ENCODE measurements at places on chromosomes 3 and 15. TPM values are rescaled to one million over a fixed set of nuclear protein-coding genes. Genes with fewer than 3 reads are reported as not detected.

GRCh38 chr15:62510791-62511190 is 345.7 kb upstream of the C2CD4B start:
- H3K4me1 ChIP-seq, result no peaks in the 10 kb centered on the region
- H3K27ac ChIP-seq, result no peak overlapping the region
- H3K4me3 ChIP-seq, result no peak overlapping the region
- DNase-seq, result no peak
- H3K36me3 ChIP-seq, result no peaks in the 10 kb centered on the region

GRCh38 chr15:75138016-75138999 is 63.4 kb upstream of the C15orf39 start:
- H3K36me3 ChIP-seq, result no peaks in the 10 kb centered on the region
- DNase-seq, result no peak
- no peak overlapping the region for H3K27ac ChIP-seq

GRCh38 chr3:108110934-108111333 is 20.1 kb upstream of the CD47 start:
- H3K27ac ChIP-seq, result no peak overlapping the region
- no peaks in the 10 kb centered on the region for H3K4me1 ChIP-seq
- H3K36me3 ChIP-seq, result no peaks in the 10 kb centered on the region
- no peaks in the 10 kb centered on the region for H3K27me3 ChIP-seq
- DNase-seq, result no peak

- no peak overlapping the region for H3K27ac ChIP-seq
- peaks cover 8% of the 10 kb centered on the region for H3K27me3 ChIP-seq
- no peaks in the 10 kb centered on the region for H3K36me3 ChIP-seq
- H3K4me1 ChIP-seq, result peaks cover 34% of the 10 kb centered on the region
Measured at GRCh38 chr15:40932649-40933516, 3.7 kb downstream of the DLL4 start.

DNA sequence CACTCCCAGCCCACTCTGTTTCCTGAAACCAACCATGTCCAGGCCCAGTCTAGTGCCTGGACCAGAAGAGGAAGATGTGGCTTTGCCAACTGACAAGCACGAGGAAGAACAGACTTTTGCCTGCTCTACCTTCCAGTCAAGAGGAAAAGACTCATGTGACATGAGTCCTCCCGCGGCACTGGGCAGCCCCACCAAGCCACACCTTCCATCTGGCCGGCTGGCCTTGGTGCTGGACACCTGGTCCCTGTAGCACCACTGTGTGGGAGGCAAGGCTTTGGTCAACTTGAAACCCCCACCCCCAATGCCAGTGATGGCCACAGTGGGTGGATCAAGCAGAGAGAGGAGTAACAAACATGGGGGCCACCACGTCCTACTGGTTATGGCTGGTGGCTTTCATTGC is 12.5 kb downstream of the CHDH start:
- no peak overlapping the region for H3K27ac ChIP-seq
- H3K4me3 ChIP-seq, result no peak overlapping the region
- H3K4me1 ChIP-seq, result peaks cover 6% of the 10 kb centered on the region
- H3K27me3 ChIP-seq, result no peaks in the 10 kb centered on the region
- no peak for DNase-seq

GRCh38 chr3:80244390-80244789 is 476.6 kb upstream of the ROBO1 start:
- no peak overlapping the region for H3K4me3 ChIP-seq
- no peaks in the 10 kb centered on the region for H3K4me1 ChIP-seq
- H3K27ac ChIP-seq, result no peak overlapping the region
- H3K27me3 ChIP-seq, result no peaks in the 10 kb centered on the region
- DNase-seq, result no peak

GRCh38 chr3:46272028-46272451 is 29.8 kb downstream of the CCR3 start:
- H3K4me3 ChIP-seq, result no peak overlapping the region
- DNase-seq, result no peak
- H3K27me3 ChIP-seq, result no peaks in the 10 kb centered on the region
- H3K27ac ChIP-seq, result no peak overlapping the region
- no peaks in the 10 kb centered on the region for H3K36me3 ChIP-seq

DNA sequence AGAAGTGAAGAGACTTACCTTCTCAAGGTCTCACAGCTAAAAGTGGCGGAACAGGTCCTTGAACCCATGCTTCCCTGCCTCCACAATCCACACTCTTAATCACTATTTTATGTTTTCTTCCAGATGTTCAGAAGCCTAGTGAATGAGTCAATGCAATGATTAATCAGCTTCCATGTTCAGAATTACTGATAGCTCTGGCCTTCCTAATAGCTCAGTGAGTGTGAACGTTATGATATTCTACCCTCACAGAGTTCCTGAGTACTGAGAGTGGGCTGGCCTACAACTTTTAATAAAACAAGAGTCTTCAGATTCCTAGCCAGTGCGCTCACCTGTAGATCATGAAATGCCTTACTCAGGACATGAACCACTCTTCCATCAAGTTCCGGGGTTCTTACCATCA is 443.0 kb upstream of the ADAMTS9 start:
- H3K4me3 ChIP-seq, result no peak overlapping the region
- DNase-seq, result no peak
- no peaks in the 10 kb centered on the region for H3K4me1 ChIP-seq
- no peaks in the 10 kb centered on the region for H3K27me3 ChIP-seq
- H3K27ac ChIP-seq, result no peak overlapping the region

DNA sequence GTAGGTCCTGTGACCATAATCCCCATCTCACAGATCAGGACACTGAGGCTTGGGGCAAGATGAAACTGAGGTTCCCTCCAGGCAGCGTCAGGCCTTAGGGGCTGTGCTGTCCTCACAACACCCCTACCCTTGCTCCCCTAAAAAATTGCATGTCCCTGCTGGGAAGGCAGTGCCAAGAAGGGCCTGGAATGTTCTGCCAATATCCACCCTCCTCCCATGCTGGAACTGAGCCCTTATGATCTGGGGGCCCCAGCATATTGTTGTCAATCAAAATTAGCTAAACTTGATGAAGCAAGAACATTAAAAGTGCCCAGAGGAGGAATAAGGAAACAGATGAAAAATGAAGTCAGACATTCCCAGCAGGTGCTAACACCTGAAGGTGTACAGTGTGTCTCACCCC is 13.4 kb upstream of the RTP3 start:
- H3K27ac ChIP-seq, result no peak overlapping the region
- H3K4me3 ChIP-seq, result no peak overlapping the region
- H3K4me1 ChIP-seq, result peaks cover 9% of the 10 kb centered on the region
- H3K36me3 ChIP-seq, result no peaks in the 10 kb centered on the region

DNA sequence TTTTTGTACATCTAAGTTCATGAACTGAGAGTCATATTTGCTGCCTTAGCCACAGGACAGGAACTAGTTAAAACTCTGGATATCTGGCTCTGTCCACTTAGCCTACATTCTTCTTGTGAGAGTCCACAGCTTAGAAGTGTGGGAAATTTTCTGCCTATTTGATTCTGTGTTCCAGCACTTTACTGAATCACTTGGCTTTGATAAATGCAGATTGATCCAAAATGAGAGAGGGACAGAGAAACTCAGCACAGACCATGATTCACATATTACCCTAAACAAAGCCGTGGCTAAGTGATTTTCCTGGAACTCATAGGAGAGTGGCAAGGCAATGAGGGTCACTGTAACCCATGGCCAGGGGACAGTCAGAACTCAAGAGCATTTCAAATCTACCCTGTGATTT is 87.5 kb upstream of the CADPS start:
- no peaks in the 10 kb centered on the region for H3K27me3 ChIP-seq
- H3K4me1 ChIP-seq, result no peaks in the 10 kb centered on the region
- no peaks in the 10 kb centered on the region for H3K36me3 ChIP-seq
- DNase-seq, result no peak
- H3K27ac ChIP-seq, result no peak overlapping the region
- no peak overlapping the region for H3K4me3 ChIP-seq

DNA sequence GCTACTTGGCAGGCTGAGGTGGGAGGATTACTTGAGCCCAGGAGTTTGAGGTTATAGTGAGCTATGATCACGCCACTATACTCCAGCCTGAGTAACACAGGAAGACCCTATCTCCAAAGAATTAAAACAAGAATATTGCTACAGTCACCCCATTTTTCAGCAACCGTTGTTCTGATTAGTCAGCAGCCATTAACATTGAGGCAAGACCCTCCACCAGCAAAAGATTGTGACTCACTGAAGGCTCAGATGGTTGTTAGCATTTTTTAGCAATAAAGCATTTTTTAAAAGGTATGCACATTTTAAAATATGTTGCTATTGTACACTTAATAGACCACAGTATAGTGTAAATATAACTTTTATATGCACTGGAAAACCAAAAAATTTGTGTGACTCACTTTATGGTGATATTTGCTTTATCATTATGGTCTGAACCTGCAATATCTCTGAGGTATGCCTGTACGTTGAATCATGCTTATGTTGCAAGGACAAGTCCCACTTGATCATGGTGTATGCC is 492.6 kb downstream of the SQOR start:
- no peak for DNase-seq
- no peak overlapping the region for H3K27ac ChIP-seq
- no peaks in the 10 kb centered on the region for H3K27me3 ChIP-seq
- H3K4me1 ChIP-seq, result no peaks in the 10 kb centered on the region
- no peak overlapping the region for H3K4me3 ChIP-seq
- H3K36me3 ChIP-seq, result no peaks in the 10 kb centered on the region

DNA sequence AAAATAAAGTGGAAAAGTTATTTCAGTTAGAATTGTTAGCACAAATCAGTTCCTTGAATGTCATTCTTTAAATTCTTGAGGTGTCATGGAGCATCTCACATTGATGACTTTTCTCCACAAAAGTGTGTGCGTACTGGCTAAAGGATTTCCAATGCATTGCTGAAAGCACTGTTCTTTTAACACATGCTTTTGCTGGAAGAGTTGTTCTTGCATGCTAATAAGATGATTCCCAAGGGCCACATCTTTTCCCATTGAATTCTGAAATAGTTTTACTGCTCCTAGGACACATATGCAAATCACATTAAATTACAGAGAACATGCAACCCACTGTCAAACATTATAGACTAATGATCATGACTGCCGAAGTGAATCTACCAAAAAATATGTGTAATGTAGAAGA is 516.3 kb upstream of the CADM2 start:
- H3K4me1 ChIP-seq, result no peaks in the 10 kb centered on the region
- no peak for DNase-seq
- H3K36me3 ChIP-seq, result no peaks in the 10 kb centered on the region
- H3K27me3 ChIP-seq, result no peaks in the 10 kb centered on the region
- no peak overlapping the region for H3K27ac ChIP-seq

GRCh38 chr3:112012205-112012992 is 13.7 kb downstream of the TAGLN3 start:
- no peak overlapping the region for H3K4me3 ChIP-seq
- H3K36me3 ChIP-seq, result no peaks in the 10 kb centered on the region
- no peak for DNase-seq
- H3K27ac ChIP-seq, result no peak overlapping the region

- H3K27ac ChIP-seq, result no peak overlapping the region
- no peaks in the 10 kb centered on the region for H3K36me3 ChIP-seq
- DNase-seq, result no peak
- peaks cover 13% of the 10 kb centered on the region for H3K4me1 ChIP-seq
- H3K27me3 ChIP-seq, result peaks cover 22% of the 10 kb centered on the region
Measured at GRCh38 chr15:70892912-70893560, 410 bp downstream of the LRRC49 start.

GRCh38 chr3:193620057-193620456 is 27.0 kb downstream of the OPA1 start:
- no peaks in the 10 kb centered on the region for H3K27me3 ChIP-seq
- peak overlapping the region; percentile 14 for H3K27ac ChIP-seq
- peaks cover 3% of the 10 kb centered on the region for H3K4me1 ChIP-seq
- no peak for DNase-seq
- no peak overlapping the region for H3K4me3 ChIP-seq

GRCh38 chr3:45608885-45609284 is 14.3 kb downstream of the LIMD1 start:
- no peak for DNase-seq
- H3K36me3 ChIP-seq, result peaks cover 21% of the 10 kb centered on the region
- peaks cover 11% of the 10 kb centered on the region for H3K4me1 ChIP-seq
- no peak overlapping the region for H3K27ac ChIP-seq
- H3K27me3 ChIP-seq, result no peaks in the 10 kb centered on the region

DNA sequence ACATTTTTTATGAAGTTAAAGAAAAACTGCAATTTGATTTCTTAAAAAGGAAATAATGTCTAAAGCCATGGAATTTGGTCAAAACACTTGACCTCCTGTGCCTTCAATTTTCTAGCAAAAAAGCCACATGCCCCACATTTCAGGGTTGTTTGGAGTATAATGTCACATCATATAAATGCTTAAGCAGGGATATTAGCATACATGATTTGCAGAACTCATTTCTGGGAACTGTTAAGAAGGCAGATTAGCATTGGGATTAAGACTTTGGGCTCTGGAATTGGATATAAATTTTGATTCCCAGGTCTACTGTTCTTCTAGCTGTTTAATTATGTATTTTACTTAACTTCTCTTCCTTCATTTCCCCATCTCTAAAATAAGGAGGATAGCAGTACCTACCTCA is 59.2 kb downstream of the CDIN1 start:
- no peaks in the 10 kb centered on the region for H3K4me1 ChIP-seq
- H3K27me3 ChIP-seq, result no peaks in the 10 kb centered on the region
- H3K27ac ChIP-seq, result no peak overlapping the region

- DNase-seq, result peak; percentile 72
- H3K4me3 ChIP-seq, result peak within 1 kb of the TSS; percentile 37
- H3K4me1 ChIP-seq, result peaks cover 54% of the 10 kb centered on the region
- H3K27me3 ChIP-seq, result no peaks in the 10 kb centered on the region
- H3K27ac ChIP-seq, result no peak within 1 kb of the TSS
Measured at GRCh38 chr3:50345586-50346234, at the start of gene ZMYND10. Gene ZMYND10, minus strand, starts transcription at chr3:50345732. Its CDS starts 153 bp downstream, at chr3:50345579.

DNA sequence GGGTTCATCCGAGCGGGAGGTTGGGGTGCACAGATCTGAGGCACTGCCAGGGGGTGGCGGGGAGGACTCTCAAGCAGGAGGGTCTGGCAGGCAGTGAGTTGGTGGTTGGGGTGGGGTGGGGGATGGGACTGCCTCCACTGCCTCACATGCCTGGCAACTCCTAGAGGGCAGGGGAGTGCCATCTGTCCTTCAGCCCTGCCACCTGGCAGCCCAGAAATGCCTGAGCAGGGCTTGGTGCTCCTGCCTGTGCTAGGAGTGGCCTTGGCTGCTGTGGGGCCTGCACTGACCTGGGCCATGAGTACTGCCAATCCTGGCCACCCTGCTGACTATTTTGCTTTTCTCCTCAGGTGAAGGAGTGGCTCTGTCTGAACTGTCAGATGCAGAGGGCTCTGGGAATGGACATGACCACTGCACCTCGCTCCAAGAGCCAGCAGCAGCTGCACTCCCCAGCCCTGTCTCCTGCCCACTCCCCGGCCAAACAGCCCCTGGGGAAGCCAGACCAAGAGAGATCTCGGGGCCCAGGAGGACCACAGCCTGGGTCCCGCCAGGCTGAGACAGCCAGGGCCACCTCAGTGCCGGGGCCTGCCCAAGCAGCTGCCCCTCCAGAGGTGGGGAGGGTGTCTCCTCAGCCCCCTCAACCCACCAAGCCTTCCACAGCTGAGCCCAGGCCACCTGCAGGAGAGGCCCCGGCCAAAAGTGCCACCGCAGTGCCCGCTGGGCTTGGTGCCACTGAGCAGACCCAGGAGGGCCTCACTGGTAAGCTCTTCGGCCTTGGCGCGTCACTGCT is 32.0 kb upstream of the APEH start:
- H3K4me3 ChIP-seq, result no peak overlapping the region
- no peaks in the 10 kb centered on the region for H3K36me3 ChIP-seq
- H3K27me3 ChIP-seq, result no peaks in the 10 kb centered on the region
- no peak overlapping the region for H3K27ac ChIP-seq
- no peaks in the 10 kb centered on the region for H3K4me1 ChIP-seq
- no peak for DNase-seq

Gene CADPS
- not detected for total RNA-seq

Gene PDZRN3
- not detected for total RNA-seq

Gene RLBP1
- not detected for total RNA-seq

Gene RETNLB
- not detected for total RNA-seq

Gene GPR15
- 5.7 TPM for total RNA-seq

Gene RFT1
- 12.9 TPM for total RNA-seq

Gene BCHE
- total RNA-seq, result not detected

Gene GOLGA6A
- 0.20 TPM for total RNA-seq
